ENCODE measurements at places on chromosomes 3 and 15.
A peak's percentile ranks its signal among the peaks of the same experiment; 100 is the strongest.

DNA sequence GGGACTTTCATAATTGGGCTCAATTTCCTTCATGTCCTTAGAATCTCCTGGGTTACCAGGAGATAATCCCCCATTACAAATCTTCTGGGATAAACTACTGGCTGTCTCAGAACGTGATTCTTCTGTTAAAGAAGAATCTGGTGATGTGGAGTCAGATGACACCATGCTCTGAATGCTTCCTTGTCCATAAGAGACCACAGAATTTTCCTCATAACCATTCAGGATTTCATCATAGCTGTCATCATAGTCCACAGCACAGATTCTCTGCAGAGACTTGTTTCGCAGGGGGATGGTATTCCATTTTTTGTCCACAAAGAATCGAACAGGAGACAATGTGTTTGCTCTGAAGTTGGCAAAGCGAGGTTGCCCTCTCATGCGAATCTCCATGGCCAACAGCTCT lies 109.8 kb upstream of the TSPAN3 start:
- no peak for DNase-seq

GRCh38 chr15:85412066-85412465 lies 31.7 kb downstream of the AKAP13 start:
- no peak for DNase-seq

GRCh38 chr15:83983634-83984458 lies 251.7 kb upstream of the GOLGA6L4 start:
- DNase-seq: no peak

DNA sequence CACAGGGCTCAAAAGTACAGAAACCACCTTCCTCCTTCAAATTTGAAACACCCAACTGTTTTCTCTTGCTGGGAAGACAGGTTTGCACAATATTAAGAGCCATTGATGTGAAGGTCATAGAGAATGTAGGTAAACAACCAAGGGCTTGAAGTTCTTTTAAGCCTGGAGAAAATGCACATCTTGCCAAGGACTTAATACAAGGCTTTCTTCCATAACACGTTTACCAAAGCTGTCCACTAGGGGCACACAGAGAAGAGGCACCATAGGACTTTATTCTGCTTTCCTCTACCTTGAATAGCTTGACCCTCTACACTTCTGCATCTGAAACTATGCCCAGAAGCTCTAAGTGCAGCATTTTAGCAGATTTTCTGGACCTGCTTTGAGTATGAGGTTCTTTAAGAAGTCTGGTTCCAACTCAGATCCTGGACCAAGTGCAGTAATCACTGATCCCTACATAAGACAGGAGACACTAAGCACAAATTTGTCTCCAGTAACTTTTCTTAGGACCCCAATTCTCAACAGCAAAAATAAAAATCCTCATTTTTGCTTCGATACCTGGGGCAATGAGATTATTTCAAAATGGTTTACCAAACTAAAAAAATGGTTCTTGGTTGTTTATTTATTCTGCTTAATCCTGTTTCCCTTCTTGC lies 138.0 kb downstream of the FBN1 start:
- peak; percentile 70 for DNase-seq

- peak; percentile 49 for DNase-seq
Observed at GRCh38 chr3:177676148-177676547, 478.9 kb upstream of the TBL1XR1 start.

Measured in A673 (cell line).